T-helper 1 cell (primary cell): ENCODE measurements at places on chromosomes 1 and 21.

GRCh38 chr1:212098771-212099170 is 63.2 kb downstream of the DTL start:
- no peak for DNase-seq

DNA sequence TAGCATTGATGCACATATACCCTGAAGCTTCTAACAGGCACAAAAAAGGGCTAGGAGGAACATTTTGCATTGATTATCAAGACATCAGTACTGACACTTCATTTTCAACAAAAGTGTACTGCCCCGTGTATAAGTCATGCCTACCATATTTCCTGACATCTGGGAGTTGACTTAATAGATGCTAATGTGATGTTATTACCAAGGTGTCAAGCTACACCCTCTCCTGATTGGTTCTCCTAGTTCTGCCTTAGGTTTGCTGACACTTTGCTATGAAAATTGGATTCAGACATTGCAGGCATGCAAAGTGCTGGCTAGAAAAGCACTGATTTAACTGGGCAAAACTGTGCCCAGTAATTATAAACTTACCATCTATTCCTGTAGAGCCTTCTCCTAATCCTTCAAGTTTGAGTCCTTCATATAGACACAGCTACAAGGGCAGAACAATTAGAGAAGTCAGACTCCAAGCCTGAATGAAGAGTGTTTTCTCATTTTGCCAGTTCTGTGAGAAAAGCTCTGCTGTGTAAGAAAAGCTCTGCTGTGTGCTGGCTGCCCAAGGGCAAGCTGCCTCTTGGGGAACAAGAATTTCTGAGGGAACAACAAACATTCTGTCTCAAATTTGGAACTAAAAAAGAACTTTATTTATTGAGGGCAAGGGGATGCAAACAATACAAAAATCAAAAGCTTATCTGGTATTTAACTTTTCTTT is 11.2 kb downstream of the S100A10 start:
- no peak for DNase-seq

DNA sequence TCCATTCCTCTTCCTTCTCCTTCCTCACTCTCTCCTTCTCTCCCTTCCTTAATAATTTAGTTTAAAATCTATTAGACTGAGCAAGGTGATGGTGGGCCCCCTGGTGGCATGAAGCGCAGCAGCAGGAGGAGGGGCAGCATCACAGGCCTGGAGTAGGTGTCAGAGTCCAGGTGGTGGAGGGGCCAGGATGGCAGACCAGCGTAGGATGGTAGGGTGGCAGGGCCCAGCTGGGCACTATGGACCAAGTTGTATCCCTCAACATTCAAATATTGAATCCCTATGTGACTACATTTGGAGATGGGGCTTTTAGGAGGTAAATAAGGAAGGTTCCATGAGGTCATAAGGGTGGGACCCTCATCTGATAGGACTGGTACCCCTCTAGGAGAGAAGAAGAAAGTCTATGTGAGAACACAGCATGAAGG is 61.0 kb downstream of the WDR4 start:
- peak; percentile 37 for DNase-seq

- no peak for DNase-seq
Observed at GRCh38 chr1:209601809-209602657, 18.5 kb downstream of the CAMK1G start.

DNA sequence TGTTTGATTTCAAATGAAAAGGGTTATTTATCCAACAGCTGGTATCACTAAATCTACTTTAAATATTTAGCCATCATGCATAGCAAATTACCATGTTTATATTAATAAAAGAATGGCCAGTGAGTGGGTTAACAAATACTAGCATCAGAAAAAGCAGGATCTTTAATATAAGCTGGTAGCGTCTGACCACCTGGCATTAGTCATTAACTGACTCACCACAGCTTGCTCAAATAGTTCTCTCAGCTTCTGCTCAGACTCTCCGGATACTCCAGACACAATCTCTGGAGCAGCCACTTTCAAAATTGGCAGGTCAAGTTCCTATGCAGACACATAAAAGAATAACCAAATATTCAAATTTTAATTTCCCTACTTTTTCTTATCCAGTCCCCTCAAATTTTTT is 29.6 kb downstream of the NVL start:
- DNase-seq = no peak

DNA sequence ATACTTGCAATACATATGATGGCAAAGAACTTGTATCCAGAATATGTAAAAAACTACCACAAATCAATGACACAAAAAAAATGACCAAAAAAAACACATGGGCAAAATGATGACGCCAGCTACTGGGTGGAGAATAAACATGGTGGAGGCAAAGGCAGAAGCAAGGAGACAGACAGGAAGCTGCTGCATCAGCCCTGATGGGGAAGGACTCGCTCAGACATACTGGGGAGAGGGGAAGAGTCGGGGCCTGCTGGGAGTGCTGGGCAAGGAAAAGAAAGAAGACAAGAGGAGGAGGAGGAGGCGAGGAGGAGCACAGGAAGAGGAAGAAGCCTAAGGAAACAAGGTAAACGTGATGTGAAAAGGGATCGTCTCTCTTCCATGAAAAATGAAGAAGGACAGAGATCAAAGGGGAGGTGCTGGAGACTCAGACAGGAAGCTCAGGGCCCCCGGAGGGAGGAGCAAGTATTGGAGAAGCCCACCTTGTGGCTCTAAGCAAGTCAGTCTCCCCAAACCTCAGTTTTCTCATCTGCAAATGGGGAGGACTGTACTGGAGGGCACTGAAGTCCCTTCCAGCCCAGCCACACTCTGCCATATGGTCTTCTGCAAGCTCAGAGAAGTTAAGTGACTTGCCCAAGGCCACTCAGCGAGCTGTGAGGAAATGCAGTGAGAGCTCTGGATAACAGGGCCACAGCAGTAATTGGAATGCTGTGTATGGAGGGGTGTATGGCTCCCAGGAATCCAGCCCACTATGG is 24.2 kb downstream of the OLFML2B start:
- no peak for DNase-seq

GRCh38 chr1:95117207-95118066 is at the start of gene TLCD4:
TLCD4 (plus strand) TSS chr1:95117355; CDS start chr1:95143902, 26,547 bp downstream.
- no peak for DNase-seq

DNA sequence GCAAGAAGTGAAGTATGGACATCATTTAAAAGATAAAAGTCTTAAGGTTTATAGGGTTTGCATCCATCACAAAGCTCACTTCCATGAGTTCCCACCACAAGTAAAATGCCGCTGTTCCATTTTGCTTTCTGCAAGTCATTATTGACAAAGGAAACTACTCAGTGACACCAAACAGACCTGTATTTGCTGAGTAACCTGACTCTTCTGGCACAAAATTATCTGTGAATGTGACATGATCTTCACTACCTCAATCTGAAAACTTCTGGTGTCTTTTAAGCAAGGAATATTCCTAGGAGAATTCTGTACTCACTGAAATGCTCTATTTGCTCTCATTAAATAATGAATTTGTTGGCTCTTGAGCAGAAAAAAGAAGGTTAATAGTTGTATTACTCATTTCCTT is 1077.4 kb upstream of the ADGRL4 start:
- no peak for DNase-seq

DNA sequence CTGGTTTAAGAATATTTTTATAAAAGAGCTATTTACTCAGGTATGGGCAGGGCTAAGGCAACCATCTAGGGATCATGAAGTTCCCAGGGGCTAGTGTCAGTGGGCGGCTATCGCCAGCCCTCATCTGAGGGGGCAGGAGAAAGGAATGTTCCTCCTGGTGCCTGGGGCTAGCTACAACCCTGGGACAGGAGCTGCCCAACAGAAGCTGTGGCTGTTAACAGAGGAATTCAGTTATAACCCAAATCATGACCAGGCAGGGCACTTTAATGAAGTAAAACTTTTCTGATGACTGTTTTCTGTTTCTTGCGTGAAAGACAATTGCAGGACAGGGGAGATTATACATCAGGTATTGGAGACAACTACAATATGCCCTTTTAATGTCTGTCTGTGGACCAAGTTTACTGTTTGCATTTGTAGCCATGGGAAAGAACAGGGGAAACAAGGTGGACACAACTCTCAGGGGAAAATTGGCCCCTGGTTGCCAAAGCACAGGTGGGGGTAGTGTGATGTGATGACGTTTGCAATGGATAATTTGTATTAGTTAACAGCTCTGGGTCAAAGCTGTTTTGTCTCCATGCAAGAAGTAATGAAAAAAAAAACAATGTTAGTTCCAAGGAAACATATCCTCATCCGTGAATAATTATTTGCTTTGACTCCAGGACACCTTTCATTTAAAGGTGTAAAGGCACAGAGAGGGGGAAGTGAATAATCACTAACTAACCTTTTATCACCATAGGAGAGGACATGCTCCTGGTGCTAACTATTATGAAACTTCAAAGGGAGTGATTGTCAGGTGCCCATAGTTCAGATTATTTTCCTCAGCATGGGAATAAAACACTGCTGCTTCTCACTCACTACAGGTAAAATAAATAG is 105.2 kb downstream of the TSEN15 start:
- DNase-seq = no peak

GRCh38 chr1:244874974-244875579 is 10.7 kb upstream of the HNRNPU start:
- DNase-seq = no peak

DNA sequence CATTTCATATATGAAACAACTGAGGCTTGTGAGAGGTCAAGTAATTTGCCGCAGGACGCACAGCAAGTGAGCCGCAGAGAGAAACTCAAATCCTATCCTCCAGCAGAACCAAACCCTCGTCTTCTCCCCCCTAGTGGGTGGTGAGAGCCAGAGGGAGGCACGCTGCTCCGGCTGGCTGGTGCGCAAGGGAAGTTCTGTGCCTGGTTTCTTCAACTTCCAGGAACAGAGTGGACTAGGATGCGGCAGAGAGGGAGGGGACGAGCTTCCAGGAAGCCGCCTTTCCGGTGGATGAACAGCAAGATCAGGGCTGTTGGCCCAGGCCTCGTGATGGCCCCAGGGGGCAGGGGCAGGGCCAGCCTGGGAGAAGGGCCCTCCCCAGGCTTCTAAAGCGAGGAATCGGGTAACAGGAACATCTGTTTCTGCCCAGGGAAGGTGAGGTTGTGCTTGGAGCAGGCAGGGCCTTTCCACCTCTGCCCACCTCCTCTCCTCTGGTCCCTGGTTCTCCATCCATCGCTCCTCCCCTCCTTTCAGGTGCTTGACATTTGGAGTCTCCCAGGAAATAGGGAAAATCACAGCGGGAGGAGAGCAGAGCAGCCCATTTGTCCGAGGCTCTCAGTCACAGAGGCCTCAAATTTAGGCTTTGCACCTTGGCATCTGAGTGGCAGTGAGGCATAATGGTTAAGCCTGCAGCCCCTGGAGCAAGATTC is 16.8 kb upstream of the PDIK1L start:
- DNase-seq = no peak

- DNase-seq = no peak
Observed at GRCh38 chr1:119133987-119134386, 6.5 kb downstream of the WARS2 start.

DNA sequence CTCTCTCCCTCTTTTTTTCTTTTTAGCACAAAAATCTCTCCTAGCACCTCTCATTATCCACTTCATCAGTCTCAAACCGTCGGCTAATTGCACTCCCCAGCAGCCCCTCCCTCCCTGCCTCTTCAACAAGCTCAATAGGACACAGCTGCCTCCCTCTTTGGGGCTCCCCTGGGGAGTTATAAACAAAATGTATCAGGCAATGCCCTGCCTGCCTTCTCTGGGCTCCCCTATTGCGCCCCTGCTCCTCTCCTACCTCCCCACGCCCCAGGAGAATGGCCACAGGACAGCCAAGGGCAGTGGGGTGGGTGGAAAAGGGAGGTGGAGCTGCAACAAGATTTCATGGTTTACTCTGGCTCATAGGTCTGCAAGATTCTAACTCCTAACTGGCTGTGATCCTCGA is 147.1 kb upstream of the GRIK3 start:
- no peak for DNase-seq

- DNase-seq = no peak
Observed at GRCh38 chr21:19695796-19696195, 1292.2 kb upstream of the TMPRSS15 start.

- DNase-seq = no peak
Observed at GRCh38 chr1:112262316-112262715, 133.7 kb upstream of the CTTNBP2NL start.

GRCh38 chr21:41874611-41875010 is 4.5 kb downstream of the PRDM15 start:
- DNase-seq = no peak

DNA sequence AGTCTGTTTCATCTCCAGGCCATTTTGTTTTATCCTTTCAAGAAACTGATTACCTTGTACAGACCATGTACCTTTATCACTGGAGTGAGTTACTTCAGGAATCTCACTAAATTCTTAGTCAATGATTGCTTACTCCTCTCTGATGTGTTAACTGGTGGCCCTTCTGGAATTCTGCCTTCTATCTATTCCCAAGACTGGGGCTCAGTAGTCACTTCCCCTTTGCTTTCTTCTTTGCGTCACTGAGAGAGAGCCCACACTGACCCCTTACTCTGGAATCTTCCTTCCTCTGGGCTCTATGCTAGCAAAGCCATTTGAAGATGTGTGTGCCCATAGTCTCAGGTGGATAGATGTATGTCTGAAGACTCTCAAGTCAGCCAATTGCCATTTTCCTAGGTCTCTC is 34.6 kb downstream of the XCL2 start:
- DNase-seq = no peak

GRCh38 chr1:152047413-152047729 is 10.6 kb upstream of the S100A11 start:
- no peak for DNase-seq

- DNase-seq = peak; percentile 87
Observed at GRCh38 chr1:179365342-179366092, at the start of gene AXDND1. AXDND1 (plus strand) TSS chr1:179365971; CDS start chr1:179366510, 539 bp downstream.

DNA sequence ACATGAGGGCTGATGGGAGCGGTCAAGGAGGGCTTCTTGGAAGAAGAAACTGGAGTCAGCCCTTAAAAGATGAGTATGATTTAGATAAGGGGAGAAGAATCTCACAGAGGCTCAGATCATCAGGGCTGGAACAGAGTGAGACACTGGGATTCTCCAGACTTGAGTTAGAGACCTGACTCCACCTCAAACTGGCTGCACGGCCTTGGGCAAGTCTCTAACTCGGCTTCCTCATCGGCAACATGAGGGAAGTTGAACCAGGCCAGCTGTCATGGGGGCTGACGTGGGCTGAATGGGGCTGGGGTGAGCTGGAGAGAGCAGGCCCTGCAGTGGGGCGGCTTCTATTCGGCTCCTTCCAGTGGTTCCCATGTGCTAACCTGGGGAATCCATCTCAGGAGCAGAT is 2.5 kb downstream of the C1QC start:
- no peak for DNase-seq

DNA sequence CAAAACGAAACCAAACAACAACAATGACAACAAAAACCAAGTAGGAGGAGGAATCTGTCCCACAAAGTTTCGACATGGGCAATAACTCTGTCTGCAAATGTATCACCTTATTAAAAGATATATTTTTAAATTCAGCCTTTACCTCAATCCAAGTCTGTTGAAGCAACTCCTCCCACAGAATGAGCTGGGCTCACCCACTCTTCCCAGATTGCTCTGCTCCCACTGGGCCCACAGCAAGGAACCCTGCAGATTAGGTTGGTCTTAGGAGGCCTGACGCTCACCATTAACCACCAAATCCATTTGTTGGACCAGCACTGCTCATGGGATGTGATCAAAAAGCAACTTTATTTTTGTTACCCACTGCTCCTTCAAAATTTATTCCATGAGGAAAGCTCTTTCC is 114.7 kb upstream of the CDC42BPA start:
- DNase-seq = no peak

- DNase-seq = no peak
Observed at GRCh38 chr1:118504221-118504644, 319.2 kb upstream of the SPAG17 start.
